Small intestine (tissue), 16 donors: ENCODE measurements at places on chromosomes 6 and 20.

DNA sequence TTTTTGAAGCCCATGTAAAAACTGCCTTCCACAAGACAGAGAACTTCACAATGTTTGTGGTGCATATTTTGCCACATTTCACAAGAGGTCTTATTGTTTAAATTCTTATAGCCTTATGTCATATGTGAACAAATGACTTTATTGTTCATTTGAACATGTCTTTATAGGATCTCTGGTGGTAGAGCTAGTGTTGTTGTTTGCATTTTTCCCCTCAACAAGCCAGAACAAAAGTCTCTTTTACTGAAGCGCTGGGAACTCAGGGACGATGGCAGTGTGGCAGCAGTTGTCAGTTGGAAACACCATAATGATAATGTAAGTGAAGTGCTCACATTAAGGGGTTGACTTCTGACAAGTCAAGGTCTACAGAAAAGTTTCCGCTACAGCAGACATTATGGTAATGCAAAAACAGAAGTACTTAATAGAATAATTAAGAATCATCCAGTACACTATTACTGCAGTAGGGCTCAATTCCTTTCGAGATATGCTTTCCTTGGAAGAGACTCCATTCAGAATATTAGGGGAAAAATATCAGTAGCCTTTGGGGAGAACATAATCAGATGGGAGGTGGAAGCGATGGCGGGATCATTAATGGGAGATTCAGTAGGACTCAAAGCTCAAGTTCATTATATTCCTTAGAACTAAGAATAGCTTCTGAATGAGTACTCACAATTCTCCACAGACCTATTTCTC lies 180.0 kb downstream of the GJA10 start:
- no peak for DNase-seq

- DNase-seq, result no peak
Measured at GRCh38 chr6:26031151-26031594, 56.1 kb upstream of the HFE start.

DNA sequence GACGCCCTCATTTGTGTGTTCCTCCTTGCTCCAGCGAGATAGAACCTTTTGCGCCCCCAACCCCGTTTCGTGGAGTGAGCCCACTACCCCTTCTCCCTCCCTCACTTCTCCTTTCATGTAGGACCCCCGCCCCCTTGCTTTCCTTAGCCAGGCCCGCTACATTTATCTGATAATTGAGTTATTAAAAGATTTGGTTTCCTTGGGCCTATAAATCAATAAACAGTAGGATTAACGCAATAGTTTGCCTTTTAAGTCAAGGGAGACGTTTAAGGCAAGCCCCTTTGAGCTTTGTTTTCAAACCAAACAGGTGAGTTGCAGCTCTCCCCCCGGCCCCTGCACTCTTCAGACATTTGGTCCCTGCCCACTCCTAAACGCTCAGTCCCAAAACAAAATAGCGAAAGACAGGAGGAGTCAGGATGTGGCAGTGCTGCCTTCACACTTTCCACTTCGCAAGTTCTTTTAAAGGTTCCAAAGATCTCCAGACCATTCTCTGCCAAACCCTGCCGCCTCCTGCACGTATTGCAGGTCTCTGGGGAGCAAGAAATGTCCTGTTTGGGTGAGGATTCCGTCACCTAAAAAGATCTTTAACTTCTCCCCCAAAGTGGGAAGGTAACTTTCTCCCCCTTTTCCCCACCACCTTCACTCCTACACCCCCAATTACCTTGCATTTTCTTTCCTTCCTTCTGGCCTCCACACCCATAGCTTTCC lies 27.6 kb downstream of the TFAP2B start:
- no peak for DNase-seq

GRCh38 chr6:109236115-109237076 lies 141.1 kb downstream of the CEP57L1 start:
- peak; percentile 77 for DNase-seq

- no peak for DNase-seq
Measured at GRCh38 chr6:160130729-160131484, 9.3 kb downstream of the SLC22A1 start.

- DNase-seq, result no peak
Measured at GRCh38 chr20:17248224-17248623, 21.4 kb downstream of the PCSK2 start.

- DNase-seq, result no peak
Measured at GRCh38 chr6:144912474-144912873, 627.3 kb downstream of the UTRN start.

DNA sequence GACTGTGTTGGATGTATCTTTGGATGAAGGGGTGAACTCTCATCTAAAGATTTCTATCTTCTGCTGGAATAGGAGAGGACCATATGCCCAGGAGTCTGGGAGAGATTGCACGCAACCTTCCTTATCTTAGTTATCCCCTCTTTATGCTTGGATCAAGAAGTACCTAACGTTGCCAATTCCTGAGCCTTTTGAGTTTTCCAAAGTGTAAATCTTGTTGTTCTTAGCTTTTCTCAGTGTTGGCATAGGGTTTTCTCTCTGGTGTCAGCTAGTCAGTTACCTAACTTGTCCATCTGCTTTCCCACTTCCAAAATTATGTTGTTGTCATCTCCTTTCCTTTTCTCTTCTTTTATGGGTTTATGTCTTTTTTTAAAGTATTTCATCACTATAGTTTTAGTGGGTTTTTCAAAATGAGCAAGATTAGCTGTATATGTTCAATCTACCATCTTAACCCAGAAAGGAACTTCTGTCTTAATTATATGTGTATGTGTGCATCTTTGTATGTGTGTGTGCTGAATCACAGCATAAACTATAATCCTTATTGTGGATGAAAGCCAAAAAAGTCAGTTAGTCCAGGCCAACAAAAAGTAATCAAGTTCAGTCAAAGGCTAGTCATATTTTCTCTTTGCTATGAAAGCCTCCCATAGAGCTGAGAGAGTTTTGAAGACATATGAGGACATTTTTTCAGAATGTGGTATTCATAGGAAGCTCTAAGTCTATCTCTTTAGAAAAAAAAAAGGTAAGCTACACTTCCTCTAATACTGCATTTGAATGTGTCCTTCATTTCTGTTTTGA lies 72.1 kb downstream of the KHDC1L start:
- DNase-seq, result no peak

GRCh38 chr6:169887529-169888140 lies 136.2 kb downstream of the ERMARD start:
- DNase-seq, result no peak

- DNase-seq, result no peak
Measured at GRCh38 chr6:166814390-166814789, 142.0 kb downstream of the RNASET2 start.

- DNase-seq, result no peak
Measured at GRCh38 chr6:90703336-90703735, 116.5 kb upstream of the MAP3K7 start.
